ENCODE measurements at places on chromosomes 16 and 17.
A peak's percentile ranks its signal among the peaks of the same experiment; 100 is the strongest.

GRCh38 chr16:22736791-22737190, 77.2 kb upstream of the HS3ST2 start:
- DNase-seq: no peak

GRCh38 chr16:53509906-53510703, 7.1 kb upstream of the AKTIP start:
- DNase-seq: peak; percentile 38

- no peak for DNase-seq
These were observed 8.3 kb upstream of the RBFOX3 start for GRCh38 chr17:79619196-79619595.

DNA sequence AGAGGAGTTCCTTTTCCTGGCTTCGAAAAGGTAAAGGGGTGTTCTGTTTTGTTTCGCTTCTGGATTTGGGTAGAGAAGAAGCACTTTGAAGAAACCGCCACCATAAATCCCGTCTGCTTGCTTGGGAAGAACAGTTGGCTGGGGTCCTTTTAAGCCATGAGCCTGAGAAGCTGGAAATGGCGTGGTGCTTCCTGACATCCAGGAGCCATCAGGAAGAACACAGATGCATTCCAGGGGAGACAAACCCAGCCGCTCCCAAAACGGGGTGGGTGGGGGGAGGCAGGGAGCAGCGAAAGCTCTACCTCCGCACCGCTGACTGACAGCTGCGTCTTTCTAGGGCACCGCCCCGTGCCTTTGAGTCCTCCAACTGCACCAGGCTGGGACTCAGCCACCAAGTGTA, 91.6 kb downstream of the ZDHHC7 start:
- no peak for DNase-seq

DNA sequence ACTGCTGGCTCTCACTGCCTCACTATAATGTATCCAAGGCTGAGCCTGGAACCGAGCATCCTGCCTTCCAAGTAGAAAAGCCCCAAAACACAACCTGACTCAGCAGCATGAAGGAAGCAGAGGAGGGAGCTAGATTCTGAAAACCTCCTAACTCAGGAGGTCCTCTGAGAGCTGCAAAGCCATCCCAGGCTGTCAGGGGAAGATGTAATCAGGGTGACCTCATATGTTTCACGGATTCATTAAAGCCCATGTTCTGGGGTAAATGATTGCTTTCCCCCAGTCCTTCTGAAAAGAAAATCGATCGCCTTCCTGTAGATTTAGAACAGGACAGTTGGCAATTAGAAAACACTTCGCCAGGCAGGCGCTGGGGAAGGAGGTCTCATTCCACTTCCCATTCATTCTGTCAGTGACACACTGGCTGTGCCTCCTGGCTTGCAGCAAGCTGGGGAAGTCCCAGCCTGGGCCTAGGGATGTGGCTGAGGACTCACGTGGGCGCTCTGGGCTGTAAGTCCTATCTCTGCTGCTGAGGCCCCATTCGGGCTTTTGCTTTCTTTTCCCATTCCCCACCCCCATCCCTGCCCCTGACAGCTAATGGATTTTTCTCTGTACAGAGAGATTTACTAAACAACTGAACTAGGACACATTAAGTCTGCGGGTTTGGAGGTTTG, 75.7 kb upstream of the TMEM132E start:
- no peak for DNase-seq

- DNase-seq: no peak
These were observed 61.7 kb downstream of the WWOX start for GRCh38 chr16:78161023-78161729.

GRCh38 chr17:49079840-49080663, 52.5 kb upstream of the B4GALNT2 start:
- DNase-seq: no peak

GRCh38 chr16:63612462-63613227, 1509.2 kb downstream of the CDH11 start:
- DNase-seq: no peak

GRCh38 chr17:75736173-75736835, 15.0 kb downstream of the ITGB4 start:
- DNase-seq: no peak

GRCh38 chr17:78974635-78975591, 4.8 kb downstream of the LGALS3BP start:
- no peak for DNase-seq

GRCh38 chr16:67844497-67844896, 2.2 kb upstream of the NUTF2 start:
- no peak for DNase-seq

DNA sequence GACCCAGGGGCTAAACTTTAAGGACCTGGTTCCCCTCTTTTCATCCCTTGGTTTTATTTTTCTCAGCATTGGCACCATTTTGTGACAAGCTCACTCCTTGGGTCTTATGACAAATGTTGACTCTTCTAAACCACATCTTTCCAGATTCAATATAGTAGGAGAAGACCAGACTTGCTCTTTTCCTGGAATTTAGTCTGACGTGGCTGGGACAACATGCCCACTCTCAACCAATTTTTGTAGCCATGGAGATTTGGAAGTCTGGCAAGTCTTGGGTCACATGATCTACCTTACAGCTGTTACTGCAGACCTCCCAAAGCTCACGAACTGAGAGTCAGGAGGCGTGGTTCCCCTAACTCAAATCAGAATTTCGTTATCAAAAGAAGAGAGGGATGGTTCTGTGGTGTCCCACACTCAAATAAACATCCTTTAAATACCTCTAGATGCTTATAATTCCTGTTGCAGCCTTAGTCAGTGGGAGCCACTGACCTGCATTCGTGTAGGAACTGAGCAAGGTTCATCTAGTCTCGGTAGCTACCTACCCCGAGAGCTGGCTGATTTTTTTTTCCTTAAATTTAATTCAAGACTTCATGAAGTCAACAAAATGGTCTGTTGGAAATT, 683.5 kb downstream of the MAF start:
- DNase-seq: no peak

DNA sequence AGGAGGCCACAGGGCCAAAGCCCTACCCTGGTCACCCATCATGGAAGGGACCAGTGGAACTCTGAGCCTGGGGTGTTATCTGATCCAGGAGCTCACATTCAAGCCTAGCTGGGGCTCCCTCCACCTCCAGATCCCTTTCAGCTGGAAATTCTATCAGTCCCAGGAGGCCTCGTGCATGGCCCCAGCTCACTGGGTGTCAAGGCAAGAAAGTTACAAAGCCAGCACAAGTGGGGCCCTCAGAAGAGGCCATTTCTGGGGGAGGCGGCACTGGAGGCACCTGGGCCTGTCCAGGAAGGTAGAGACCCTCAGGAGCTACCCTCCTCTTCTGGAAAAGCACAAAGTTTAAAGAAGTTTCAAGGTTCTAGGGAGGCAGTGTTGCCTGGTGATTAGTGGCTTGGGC, 4.8 kb downstream of the CA7 start:
- DNase-seq: no peak

- DNase-seq: no peak
These were observed 22.5 kb upstream of the DYNLL2 start for GRCh38 chr17:58060596-58061191.

DNA sequence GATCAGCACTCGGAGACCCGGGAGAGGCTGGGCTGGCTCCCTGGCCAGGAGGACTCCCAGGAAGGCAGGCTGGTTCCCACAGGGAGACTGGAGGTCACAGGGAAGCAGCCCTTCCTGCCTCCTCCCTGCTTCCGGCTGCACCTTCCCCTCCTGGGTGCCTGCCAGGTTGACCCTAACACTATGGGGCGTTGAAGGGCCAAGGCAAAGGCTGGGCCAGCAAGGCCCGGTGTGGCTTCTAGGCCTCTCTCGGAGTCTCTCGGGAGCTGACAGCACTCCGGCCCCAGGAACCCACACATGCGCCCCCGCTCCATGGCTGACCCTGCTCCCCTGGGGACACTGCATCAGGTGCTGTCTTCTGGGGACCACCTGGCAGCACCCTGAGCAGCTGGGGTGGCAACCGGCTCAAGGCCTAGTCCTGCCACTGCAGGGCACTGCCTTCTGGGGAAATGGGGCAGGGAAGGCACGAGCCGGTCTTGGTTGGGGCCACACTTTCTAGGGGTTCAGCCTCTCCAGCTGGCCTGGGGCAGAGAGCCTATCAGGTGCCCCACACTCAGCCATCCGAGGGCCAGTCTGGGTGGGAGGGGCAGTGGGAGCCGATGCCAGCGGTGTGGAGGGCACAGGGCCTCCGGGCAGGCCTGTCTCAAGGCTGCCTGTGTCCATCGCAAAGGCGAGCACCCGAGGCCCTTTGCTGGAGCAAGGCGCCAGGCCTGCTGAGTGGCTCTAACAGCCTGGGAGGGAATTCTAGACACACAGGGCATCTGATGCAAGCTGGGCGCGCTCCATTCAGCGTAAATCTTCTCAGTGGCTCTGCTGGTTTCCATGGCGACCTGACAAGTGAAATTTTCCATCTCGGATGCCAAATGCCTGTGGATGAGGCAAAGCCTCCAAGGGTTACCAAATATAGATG, 5.6 kb upstream of the MTSS2 start:
- no peak for DNase-seq

GRCh38 chr16:73019457-73020362, 28.2 kb downstream of the ZFHX3 start:
- DNase-seq: no peak

- DNase-seq: no peak
These were observed 1.5 kb downstream of the BANP start for GRCh38 chr16:87952751-87953150.

DNA sequence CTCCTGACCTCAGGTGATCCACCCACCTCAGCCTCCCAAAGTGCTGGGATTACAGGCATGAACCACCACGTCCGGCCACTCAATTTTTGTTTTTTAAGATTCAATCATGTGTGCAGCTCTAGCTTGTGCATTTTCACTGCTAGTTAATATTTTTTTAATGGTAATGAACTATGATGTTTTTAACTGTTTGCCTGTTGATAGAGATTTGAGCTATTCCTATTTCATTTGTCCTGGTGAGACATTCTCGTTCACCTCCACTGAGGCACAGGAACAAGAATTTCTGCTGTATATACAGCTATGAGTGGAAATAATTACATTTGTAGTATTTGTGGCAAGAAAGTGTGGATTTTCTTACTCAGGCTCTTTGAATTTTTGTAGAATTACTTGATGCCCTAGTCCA, 137.7 kb upstream of the MYOCD start:
- no peak for DNase-seq

GRCh38 chr17:30360086-30360808, 18.5 kb upstream of the CPD start:
- no peak for DNase-seq

DNA sequence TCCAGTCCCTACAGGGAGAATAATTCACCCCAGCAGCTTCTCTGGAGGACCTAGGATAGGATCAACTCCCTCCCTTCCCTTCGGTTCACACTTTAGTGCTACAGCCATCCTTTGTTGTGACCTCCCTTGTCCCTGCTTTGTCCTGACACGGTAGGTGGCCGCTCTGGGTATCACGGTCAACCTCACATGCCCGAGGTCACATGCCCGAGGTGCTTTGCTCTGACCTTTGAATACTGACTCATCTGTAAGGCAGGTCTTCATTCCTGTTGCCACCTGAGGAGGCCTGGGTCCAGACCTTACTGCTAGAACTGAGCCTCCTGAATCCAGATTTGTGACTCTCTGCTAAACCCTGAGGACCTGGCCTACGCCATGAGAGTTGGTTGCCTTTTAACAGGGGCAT, 19.7 kb downstream of the ALKBH5 start:
- DNase-seq: no peak

- DNase-seq: no peak
These were observed 126.6 kb downstream of the SOCS1 start for GRCh38 chr16:11129378-11129781.

- DNase-seq: peak; percentile 44
These were observed at the start of gene ANKRD13B for GRCh38 chr17:29592850-29593551. Gene ANKRD13B (plus strand): TSS chr17:29593132. CDS start chr17:29593622, 490 bp downstream.

DNA sequence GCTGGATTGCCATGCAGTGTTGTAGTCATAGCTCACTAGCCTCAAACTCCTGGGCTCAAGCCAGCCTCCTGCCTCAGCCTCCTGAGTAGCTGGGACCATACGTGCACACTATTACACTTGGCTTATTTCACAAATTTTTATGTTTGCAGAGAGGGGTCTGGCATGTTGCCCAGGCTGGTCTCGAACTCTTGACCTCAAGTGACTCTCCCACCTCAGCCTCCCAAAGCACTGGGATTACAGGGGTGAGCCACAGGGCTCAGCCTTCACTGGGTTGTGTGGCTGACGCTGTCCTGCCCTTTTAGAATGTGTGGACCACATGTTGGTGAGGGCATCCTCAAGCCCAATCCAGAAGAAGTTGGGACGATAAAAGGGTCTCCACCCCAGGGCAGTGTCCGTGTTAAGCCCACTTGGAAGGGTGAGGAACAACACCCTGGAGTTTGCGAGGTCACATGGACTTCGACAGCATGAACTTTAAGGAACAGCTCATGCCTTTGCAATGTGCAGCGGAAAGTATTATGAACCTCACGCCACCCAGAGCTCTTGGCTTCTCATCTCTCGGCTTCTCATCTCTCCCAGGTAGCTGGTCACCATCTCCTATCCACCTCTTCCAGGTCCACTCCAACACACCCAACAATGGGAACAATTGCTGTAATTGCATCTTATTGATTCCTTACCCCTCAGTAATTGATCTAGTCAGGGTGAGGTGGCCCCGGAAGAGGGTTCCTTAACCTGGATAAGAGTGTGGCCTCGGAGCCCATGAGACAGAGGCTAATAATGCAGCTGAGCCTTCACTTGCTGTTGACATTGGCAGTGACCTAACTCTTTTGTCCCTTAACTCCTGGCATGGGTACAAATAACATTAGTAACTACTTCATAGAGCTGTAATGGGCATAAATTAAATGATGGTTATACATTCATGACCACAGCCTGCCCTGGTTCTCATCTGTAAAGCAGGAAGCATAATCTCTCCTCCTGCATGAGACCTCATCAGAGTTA, 6.7 kb downstream of the FOXL1 start:
- DNase-seq: no peak

DNA sequence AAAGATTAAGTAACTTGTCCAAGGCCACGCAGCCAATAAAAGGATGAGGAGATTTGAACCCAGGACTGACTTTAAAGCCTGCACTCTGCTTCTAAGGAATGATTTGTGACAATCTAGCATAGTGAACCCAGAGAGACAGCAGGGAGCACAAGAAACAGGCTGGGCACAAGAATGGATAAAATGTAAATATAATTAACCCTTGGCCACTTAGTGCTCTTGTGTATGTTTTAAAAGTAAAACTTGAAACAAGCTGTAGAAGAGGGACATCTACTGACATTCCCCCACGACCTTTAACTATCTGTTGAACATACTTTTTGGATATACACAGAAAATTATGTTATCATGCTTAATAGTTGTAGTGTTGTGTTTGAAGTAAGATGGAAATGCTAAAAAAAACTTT, 141.9 kb upstream of the PMFBP1 start:
- no peak for DNase-seq
